ENCODE measurements at places on chromosomes 1 and 21.

- no peak for DNase-seq
These were observed 30.5 kb upstream of the EFCAB14 start for GRCh38 chr1:46749404-46749803.

- DNase-seq: peak; percentile 89
These were observed 1004.0 kb downstream of the KCNT2 start for GRCh38 chr1:195604287-195604686.

DNA sequence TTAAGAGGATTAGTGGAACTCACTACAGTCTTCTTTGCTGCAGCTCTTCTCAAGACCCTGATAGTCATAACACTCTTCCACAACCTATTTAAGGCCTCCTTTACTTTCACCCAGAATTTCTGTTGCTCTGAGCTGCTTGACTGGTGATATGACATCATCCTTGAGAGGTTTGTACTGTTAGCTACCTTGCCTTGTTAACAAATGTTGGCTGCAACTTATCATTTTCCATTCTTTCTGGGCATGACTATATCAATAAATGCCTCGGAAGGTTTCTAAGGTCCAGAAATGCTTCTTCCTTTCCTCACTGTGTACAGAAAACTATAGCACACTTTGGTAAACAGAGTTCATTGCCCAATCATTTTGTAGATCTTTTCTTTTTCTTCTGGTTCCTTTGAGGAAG, 1292.2 kb upstream of the TMPRSS15 start:
- DNase-seq: no peak

DNA sequence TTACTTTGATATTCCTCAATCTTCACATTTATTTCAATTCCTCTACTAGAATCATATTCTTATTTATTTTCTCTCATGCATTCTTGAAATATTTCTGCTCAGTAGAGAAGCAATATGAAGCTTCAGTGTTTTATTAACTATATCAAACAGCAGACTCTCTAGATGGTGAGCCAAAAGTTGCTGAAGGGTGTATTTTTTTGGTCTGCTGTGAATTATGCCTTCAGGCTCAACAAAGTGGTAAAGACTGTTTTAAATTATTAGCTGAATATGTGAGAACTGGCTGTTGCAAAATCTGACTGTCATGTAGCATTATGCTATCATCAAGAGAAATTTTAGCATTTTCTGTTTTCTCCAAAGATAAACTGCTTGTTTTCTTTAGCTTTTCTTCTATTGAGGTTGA, 24.9 kb upstream of the CDC42BPA start:
- DNase-seq: peak; percentile 8
